ENCODE measurements at places on chromosomes 7 and 10. TPM values are rescaled to one million over a fixed set of nuclear protein-coding genes. Genes with fewer than 3 reads are reported as not detected.

Gene CALN1
- not detected for total RNA-seq

Gene GTPBP4
- 71.3 TPM for total RNA-seq

Gene BTBD16
- not detected for total RNA-seq

Gene AKR1E2
- total RNA-seq = 0.37 TPM

GRCh38 chr7:155316427-155317113 lies 18.9 kb downstream of the INSIG1 start:
- no peak for DNase-seq

DNA sequence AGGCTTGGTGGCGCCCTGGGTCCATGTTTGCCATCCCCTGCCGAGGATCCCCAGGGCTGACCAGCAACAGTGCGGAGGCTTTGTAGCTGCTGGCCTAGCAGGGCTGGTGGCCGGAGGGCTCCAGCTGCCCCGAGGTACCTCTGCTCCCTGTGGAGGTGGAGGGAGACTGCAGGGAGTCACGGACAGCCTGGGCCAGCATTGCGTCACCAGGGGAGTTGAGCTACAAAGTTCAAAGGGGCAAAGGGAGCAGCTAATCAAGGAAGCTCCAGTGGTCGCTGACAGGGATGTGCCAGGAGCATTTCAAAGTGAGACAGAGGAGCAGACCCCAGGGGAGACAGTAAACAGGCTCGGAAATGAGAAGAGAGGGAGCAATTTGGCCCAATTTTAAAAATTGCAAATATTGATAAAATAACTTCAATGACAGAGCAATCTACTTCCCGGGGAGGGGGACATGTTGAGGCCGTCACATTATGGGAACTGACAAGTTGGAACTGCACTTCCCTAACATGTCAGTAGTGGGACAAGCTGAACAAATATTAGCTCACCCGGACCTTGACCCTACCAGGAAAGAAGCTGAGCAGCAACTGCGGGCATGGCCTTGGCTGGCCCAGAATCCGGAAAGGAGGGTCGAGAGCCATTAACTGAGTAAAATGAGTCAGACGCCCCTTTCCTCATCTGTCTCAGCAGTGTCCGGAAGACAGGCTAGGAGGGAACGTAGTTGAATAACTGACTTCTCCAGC lies 39.4 kb downstream of the BTBD16 start:
- no peak for DNase-seq

DNA sequence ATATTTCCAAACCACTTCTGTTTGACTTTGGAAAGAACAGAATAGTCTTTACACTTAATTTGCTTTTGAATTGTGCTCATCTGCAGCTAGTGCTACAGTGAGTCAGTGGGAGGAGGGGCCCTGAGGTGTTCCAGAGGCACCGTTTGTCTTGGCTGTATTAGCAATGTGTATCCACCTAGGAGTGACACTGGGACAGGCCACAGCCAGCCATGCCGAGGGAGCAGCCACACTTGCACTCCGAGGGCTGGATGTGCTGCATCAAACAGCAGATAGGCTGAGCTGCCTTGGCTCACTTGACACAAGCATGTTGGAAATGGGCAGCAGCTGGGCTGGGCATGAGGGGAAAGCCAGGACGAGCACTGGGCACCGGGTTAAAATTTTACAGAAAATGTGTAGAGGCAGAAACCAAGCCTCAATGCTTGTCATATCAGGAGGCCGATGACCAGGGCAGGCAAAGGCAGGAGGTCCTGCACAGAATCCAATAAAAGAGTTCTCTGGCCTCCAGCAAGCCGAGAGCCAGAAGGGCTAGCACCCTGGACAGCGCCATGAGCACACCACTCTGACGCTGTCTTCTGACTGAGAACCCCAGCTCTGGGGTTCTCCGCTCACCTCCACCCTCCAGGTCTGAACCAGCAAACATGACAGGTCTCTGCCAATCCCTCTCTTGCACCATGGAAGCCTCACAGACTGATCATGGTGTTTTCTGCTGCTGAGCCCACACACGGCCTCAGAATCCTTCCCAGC lies 163.3 kb downstream of the GRID1 start:
- peak; percentile 15 for DNase-seq

DNA sequence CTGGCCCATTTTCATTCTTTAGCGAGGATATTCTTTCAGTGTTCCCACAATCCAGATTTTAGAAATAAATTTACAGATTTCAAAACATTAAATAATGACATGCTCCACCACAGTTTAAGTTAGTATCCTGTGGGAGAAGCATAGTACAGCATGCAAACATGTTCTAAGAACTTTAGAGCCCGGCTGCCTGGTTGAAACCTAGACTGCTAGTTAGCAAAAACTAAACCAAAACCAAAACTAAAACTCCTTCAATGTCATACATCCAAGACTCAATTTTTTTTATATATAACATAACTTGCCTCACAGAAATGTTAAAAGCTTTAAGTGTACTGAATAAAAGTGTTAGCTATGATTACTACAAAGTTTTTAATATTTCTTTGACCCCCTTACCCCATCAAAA lies 17.0 kb downstream of the TRA2A start:
- no peak for DNase-seq
